Astrocyte (in vitro differentiated cells and primary cell): ENCODE measurements at places on chromosomes 6 and 20.
A peak's percentile ranks its signal among the peaks of the same experiment; 100 is the strongest.

DNA sequence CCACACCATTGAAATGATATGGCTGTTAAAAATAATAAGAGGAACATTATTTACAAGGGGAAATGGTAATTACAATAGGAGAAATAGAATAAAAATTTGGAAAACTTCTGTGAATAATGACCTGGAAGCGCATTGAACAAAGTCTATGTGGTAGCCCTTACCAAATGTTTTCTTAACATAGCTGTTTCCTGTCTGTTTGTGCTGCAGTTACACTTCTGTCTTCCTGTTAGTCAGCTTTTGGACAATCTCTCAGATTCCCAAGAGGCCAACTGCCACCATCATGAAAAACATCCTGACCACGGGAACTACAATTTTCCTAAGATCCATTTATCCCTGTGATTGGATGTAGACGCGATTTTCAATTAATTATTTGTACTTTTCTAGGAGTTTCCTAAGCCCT is 754.4 kb upstream of the MARCKS start:
- DNase-seq = peak; percentile 67

- no peak for DNase-seq
Observed at GRCh38 chr6:92977018-92977417, 442.3 kb downstream of the EPHA7 start.

DNA sequence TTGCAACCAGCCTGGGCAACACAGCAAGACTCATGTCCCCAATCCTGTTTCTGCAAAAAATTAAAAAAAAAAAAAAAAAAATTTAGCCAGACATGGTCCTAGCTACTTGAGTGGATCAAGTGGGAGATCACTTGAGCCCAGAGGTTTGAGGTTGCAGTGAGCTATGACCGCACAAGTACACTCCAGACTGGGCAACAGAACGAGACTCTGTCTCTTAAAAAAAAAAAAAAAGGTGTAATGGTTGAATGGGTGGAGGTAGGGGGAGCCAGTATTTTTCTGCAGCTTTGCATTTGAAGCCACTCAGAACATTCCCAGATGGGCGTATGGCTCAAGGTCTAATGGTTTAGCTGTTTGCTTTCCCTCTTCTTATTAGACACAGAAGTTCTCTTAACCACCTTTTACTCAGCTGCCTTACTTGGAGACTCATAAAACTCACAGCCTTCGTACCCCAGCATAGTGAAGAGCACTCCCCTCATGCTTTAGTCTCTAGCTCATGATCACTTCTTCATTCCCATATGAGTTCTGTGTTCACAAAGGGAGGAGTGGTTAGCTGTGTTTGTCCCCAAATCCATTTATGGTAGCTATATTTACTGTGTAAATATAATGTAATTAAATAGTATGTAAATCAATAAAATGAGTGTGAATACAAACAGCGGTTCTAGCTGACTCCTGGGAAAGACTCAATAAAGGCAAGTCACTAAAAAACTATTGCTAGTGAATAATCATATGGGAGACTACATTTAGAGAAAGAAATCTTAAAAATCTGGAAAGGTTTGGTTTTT is 9.0 kb downstream of the FKBP1A start:
- DNase-seq = no peak

DNA sequence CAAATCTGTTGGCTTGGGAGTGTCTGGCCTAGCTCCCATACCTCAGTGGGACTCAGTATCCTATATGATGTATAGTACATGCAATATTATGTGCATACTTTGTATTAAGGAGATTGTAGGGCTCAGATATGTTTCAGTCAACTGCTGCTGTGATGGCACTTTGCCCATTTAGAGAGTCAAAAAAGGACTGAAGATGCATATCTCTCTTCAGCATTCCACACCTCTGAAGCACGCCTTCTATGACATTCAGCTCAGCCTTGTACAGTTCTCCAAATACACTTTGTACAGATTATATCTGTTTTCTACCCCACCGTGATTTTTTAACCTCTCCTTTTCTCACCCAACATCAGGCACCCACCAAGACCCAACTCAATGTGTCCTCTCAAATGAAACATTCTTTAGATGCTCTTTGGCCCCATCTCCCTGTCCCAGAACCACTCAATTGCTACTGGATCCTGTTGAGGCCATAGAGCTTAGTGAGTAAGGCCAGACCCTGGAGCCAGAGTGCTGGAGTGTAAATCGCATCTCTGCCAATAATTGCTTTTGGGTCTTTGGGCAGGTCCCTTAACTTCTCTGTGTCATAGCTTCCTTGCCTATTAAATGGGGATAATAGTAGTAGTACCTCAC is 15.6 kb downstream of the ENPP1 start:
- DNase-seq = peak; percentile 49

- peak; percentile 41 for DNase-seq
Observed at GRCh38 chr20:25247000-25247517, 826 bp upstream of the PYGB start.

DNA sequence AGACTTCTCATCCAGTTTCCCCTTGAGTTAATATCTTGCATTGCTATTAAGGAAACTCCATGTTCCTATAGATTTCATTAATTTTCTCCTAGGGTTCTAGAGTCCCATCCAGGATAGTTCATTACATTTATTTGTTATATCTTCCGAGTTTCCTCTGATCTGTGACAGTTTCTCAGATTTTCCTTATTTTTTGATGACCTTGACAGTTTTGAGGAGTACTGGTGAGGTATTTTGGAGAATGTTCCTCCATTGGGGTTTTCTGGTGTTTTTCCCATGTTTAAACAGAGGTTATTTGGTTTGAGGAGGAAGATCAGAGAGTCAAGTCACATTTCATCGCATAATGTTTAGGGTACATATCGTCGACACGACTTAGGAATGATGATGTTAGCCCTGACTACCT is 67.7 kb downstream of the LAMP5 start:
- DNase-seq = no peak

GRCh38 chr6:145587334-145587733 is 148.0 kb downstream of the EPM2A start:
- DNase-seq = no peak

DNA sequence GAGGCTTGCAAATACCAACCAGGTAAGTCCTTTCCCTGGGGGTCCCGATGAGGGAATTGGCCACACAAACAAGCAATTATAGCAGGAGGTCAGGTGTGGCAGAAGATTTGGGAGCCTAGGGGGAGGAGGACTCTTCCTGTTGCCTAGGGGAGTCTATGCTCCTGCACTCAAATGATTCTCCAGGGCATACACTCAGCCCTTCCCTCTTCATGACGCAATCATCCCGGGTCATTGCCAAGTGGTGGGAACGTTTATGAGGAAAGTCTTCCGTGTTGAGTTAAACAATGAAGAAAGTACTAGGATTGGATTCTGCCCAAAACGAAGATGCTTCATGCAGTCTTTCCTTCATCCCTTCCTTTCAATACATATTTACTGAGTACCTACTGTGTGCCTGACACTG is 186.5 kb upstream of the TSHZ2 start:
- DNase-seq = no peak

GRCh38 chr20:53399083-53399482 is 194.6 kb downstream of the ZNF217 start:
- no peak for DNase-seq

DNA sequence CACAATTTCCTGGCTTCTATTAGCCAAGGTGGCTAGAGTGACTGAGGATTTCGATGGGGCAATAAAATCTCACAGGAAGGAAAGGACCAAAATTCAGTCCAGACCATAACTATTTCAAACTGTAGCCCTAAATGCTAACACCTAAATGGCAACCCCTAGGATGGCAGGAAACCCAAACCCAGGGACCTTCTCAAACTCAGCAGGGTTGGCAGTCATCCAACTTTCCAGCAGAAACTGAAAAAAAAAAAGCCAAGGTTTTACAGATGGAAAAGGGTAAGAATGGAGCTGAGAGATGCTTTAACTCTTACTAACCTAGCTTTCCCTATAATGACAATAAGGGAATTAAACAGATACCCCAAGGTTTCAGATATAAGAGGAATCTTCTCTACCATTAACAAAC is 10.5 kb downstream of the IBTK start:
- no peak for DNase-seq
